ENCODE measurements at places on chromosomes 16 and 17.

DNA sequence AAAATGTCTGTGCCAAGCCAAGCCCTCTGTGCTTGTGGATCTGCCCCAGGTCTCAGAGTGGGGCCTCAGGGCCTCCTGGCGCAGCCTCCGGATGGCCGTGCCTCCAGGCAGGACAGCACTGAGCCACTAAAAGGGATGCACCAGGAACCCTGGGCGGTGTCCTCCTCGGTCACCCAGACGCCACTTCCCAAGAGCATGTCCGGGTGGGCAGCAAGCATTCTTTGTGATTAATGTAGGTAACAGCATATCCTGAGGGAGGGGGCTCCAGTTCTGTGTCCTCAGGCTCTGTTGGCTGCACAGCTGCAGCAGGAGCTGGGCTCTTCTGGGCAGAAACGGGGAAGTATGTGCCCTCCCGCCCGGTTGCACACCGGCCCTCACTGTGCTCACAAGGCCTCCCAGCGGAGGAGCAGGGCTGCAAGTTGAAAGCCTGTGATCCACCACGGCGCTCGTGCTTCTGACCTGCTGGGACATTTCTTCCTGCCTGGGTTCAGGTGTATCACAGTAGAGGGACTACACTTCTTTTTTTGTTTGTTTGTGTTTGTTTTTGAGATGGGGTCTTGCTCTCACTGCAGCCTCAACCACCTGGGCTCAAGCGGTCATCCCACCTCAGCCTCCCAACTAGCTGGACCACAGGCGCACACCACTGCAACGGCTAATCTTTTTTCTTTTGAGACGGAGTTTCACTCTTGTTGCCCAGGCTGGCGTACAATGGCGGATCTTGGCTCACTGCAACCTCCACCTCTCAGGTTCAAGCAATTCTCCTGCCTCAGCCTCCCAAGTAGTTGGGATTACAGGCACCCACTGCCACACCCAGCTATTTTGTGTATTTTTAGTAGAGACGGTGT is 37.9 kb upstream of the CHMP6 start:
- no peak for DNase-seq

DNA sequence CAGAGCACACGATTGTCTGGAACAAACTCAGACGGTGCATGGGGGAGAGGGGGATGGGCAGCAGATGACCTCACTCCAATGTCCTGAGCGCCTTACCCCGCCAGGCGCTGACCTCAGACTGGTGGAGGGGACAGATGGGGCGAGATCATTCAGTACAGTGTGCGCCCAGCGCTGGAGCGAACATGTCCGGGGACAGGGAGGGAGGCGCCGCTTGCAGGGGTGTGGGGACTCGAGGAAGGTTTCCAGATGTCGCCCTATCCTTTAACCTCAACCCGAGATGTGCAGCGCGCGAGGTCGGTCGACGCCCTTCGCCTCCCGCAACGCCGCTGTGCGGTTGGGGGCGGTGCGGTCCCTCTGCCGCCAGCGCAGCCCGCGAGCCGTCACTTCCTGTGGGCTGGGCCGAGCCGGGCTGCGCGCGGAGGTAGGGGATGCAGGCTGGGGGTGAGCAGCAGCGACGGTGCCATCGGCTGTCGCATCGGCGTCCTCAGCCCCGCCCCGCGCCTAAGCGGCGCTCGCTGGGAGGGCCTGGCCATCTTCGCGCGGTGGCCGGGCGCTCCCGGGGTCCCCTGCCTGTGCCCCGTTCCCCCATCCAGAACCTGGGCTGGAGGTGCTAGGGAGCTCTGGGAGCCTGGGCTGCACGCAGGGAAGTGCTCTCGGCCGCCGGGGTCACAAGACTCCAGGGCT is 5.3 kb upstream of the CDR2L start:
- DNase-seq, result peak; percentile 39

GRCh38 chr16:1152651-1153259 is at the start of gene CACNA1H:
CACNA1H (plus strand) TSS chr16:1153106; CDS start chr16:1153738, 632 bp downstream.
- DNase-seq, result no peak

DNA sequence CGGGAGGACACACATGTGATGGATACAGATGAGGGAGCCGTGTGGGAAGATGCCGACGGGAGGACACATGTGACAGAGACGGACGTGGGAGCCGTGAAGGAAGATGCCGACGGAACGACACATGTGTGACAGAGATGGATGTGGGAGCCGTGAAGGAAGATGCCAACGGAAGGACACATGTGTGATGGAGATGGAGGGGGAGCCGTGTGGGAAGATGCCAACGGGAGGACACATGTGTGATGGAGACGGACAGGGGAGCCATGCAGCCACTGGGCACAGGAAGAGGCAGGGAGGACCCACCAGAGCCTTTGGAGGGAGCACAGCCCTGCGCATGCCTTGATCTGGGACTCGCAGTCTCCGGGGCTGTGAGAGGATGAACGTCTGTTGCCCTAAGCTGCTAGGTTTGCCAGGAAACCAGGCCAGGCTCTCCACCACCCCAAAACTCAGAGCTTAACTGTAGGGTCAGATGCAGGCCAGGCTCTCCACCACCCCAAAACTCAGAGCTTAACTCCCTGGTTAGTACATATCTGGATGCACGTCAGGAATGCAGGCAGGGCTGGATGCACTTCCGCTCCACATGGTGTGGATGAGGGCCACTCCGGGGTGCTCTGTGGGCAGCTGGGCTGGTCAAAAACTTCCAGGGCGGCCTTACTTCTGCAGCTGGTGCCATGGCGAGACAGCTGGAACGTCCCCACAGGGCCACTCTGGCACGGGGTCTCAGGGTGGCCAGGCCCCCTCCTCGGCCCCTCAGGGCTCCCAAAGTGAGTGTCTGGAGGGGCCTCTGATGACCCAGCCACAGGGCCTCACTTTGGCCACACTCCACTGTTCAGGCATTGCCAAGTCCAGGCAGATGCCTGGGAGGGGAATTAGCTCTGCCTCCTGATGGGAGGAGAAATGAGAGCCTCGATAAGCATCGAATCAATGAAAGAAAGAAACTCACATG is 47.7 kb upstream of the ZNF469 start:
- no peak for DNase-seq

DNA sequence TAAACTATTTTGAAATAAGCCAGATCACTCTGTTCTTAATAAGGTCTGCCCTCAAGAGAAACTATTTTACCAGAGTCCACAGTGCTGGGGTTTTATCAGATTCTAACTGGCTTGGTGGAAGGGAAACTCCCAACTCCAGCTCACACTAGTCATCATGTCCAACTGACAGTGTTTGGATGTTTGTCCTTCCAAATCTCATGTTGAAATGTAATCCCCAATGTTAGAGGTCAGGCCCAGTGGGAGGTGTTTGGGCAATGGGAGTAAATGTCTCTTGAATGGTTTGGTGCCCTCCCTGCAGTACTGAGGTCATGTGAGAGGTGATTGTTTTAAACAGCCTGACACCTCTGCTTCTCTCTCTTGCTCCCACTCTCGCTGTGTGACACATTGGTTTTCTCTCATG is 1301.0 kb upstream of the CDH8 start:
- DNase-seq, result no peak

DNA sequence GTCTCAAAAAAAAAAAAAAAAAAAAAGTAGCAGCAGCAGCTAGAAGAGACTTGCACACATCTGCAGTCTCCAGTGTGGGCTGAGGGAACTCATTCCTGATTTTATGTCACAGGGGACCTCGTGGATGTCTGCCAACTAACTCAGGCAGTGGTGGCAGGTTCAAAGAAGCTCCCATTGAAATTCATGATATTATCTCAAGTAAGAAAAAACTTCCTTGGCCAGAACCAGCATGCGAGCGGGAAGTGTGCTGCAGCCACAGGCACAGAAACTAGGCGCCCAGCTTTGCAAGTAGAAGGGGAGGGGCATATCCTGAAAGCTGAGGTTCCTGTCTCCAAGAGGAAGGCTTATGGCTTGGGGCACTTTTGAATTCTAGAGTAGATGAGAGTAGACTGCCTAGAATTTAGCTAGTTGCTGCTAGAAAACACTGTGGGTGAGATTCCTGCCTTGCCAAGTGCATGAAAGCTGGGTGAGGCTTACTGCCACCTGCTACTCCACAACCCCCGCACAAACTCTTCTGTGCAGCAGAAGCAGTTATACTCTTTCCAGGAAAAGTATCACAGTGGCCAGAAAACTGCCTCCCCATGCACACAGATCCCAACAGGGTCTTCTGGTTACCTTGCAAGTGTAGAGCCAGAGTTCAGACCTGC is 603.8 kb upstream of the CA10 start:
- no peak for DNase-seq

- DNase-seq, result no peak
Measured at GRCh38 chr17:21124086-21124485, 2.7 kb upstream of the DHRS7B start.

- DNase-seq, result no peak
Measured at GRCh38 chr17:18161207-18162145, 22.2 kb upstream of the ALKBH5 start.

- DNase-seq, result no peak
Measured at GRCh38 chr17:35132099-35132498, 10.0 kb downstream of the NLE1 start.

GRCh38 chr16:85238233-85238647 is 126.0 kb upstream of the CIBAR2 start:
- DNase-seq, result no peak

- no peak for DNase-seq
Measured at GRCh38 chr16:10086620-10087019, 95.6 kb downstream of the GRIN2A start.

DNA sequence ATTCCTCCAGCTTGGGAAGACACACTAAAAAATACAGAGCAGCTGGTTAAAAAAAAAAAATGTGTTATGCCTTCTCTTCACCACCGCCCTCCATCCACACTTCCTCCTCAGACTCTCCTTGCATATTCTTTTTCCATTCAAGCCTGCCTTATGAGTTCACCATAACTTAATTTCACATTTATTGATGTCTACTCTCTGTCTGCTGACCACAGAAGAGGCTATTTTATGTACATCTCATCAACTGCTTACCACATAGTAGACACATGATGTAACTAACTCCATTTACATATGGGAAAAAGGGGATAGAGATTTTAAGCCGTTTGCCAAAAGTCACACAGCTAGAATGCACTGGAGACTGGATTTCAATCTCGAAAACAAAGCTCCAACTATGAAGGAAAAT is 409.8 kb downstream of the CDH11 start:
- no peak for DNase-seq

DNA sequence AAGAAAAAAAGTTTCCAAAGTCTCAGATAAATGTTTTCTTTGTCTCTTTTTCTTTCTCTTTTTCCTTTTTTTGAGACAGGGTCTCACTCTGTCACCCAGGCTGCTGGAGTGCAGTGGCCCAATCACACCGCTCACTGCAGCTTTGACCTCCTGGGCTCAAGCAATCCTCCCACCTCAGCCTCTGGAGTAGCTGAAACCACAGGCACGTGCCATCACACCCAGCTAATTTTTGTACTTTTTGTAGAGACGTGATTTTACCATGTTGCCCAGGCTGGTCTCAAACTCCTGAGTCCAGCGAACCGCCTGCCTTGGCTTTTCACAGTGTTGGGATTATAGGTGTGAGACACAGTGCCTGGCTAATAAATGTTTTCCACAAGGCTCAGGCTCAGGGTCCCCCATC is 53.3 kb upstream of the KSR1 start:
- DNase-seq, result no peak

- DNase-seq, result no peak
Measured at GRCh38 chr16:87671221-87671620, 68.9 kb downstream of the JPH3 start.

GRCh38 chr17:33925649-33926048 is 329.4 kb upstream of the CCL2 start:
- no peak for DNase-seq

- DNase-seq, result no peak
Measured at GRCh38 chr17:71284032-71284755, 836.6 kb upstream of the SOX9 start.

DNA sequence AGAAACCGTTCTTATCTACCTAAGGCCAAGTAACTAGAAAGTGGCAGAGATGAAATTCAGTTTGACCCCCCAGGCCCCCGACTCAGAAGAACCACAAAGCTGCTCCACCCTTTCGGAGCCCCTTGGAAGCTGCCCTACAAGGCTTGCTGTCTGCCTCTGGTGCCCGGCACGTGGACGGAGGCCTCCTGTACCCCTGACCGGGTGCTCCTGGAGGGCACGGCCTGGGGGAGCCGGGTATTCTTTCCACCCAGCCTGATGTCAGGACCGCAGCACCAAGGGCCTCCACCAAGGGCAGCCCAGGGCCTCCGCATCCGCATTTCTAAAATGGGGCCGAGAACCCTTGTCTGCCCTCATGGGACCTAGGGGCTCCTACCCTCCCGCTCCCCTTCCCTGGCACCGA is 15.5 kb upstream of the CRK start:
- no peak for DNase-seq

DNA sequence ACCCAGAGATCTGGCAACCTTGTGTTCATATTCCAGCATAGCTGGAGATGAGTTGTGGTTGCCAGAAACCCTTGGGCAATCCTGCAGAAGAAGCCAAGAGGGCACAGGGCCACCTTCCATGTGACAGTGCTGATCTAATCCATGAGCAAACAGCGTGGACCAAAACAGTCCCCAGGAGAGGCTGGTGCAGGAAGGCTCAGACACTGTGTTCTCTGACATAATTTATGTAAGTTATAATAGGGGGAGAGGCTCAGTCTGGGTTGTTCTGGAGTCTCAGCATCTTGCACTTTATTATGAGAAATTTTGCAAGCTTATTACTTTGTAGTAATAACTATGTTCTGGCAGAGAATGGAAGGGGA is 273.9 kb downstream of the HAPSTR1 start:
- DNase-seq, result no peak

GRCh38 chr16:49183911-49184310 is 97.7 kb downstream of the CBLN1 start:
- no peak for DNase-seq

- DNase-seq, result no peak
Measured at GRCh38 chr17:27797390-27798091, 2.8 kb downstream of the NOS2 start.

GRCh38 chr17:82014971-82015310 is 7.7 kb downstream of the CENPX start:
- DNase-seq, result no peak

- DNase-seq, result no peak
Measured at GRCh38 chr17:81359218-81359617, 36.0 kb upstream of the BAHCC1 start.

- no peak for DNase-seq
Measured at GRCh38 chr17:49798182-49798581, 9.7 kb downstream of the KAT7 start.

GRCh38 chr17:32813021-32813420 is 63.9 kb downstream of the MYO1D start:
- no peak for DNase-seq

DNA sequence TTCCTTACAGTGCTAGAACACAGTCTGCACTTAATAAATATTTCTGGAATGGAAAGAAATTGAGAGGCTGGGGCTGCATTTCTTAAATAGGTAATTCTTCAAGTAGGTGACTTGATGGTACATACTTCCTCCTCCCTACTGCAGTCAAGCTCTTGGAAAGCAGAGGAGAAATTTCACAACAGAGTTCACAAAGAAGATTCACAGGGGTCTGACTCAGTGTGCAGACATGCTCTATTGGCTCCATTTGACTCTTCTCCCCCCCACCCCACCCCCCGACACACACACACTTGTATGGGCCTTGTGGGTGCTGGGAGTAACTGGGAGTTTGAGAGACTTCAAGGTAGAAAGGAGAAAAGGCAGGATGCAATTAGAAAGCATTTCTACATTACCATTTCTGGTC is 6.2 kb upstream of the MYOCD start:
- no peak for DNase-seq
